Activated CD8-positive, alpha-beta memory T cell treated with anti-CD3 and anti-CD28 coated beads for 4 hours (primary cell): ENCODE measurements at places on chromosomes 3 and 15.

DNA sequence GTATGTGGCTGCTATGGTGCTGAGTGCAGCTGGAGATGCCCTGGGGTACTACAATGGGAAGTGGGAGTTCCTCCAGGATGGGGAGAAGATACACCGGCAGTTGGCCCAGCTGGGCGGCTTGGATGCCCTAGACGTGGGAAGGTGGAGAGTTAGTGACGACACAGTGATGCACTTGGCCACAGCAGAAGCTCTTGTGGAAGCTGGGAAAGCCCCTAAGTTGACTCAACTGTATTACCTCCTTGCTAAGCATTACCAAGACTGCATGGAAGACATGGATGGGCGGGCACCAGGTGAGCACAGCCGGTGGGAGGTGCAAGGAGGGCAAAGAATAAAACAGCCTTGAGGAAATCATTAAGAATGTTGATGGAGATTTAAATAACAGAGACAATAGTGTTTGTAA is 2.9 kb downstream of the ADPRH start:
- DNase-seq, result no peak

DNA sequence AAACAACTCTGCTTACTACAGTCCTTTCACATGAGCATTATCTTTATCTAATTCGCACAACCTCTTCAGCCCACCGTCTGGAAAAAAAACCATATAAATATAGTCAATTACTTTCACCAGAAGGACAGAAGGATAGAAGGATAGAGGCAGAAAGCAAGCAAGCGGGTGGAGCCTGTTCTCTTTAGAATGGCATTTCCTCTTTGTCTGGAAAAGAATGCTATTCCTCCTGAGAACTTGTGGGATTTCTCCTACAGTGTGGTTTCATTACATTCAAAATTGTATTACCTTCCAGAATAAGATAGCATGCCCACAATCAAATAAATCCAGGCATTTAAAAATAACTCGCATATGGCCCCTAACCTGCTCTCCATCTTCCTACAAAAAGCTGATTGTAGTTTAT is 23.1 kb downstream of the SLC30A4 start:
- no peak for DNase-seq

DNA sequence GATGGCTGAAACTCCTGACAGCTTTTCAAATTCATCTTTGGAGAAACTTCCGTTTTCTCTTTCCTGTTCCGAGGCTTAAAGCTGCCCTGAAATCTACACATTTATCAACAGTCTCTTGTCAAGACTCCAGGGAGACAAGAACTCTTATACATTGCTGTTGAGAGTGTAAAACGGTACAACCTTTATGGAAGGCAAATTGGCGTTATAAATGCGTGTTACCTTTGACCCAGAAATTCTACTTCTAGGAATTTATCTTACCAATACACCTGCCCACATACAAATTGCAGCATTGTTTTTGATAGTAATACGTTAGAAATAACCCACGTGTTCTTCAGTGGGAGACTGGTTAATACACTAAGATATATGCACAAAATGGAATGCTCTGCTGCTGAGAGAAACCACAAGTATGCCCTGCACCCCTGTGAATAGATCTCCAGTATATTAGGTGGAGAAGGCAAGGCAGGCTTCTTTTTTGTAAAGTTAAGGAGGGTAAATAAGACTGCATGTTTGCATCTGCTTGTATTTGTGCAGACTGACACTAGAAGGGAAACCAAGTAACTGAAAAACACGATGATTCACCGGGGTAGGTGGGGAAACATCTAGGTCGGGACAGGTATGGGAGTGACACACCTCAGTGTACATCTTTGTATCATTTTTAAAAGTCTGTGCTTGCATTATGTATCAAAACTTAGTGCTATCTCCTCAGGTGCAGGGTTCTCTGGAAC is 97.5 kb downstream of the IGF1R start:
- DNase-seq, result no peak

DNA sequence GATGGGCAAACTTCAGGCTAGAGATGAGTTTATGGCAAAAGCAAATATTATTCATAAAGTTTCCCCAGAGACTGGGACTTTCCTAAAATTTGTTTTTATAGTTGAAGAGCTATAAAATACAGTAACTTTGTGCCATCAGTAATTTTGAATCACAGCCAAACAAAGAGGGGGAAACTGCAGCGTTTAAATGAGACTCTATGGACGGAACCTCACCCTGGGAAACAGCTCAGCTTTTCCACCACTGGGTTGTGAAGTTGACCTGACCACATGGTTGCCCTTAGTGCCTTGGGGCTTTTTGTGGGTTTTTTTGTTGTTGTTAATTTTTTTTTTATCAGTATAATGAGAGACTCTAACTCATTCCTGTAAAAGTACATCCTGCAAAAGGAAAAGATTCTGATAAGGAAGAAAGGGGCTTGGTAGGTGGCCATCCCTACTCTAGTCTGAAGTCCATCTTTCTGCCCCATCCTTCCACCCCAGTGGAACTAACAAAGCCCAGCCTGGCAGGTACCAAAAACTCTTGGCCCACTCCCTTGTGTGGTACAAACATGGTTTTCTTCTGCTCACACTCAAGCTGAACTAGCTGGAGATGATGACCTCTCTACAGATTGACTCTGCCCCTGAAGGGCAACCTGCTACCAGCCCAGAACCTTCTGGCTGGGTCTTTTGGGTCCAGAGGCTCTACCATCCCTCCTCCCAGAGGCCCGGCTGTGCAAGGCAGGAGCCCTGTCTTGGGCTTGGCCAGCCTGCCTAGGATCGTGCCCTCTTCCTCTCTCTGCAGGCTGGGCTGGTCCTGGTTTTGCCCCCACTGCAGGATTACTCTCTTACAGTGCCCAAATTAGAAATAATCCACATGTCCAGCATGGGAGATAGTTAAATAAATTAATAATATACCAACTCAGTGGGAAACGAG is 41.2 kb downstream of the RLBP1 start:
- no peak for DNase-seq

GRCh38 chr3:47571391-47572175 is 7.1 kb downstream of the CSPG5 start:
- DNase-seq, result no peak
